ENCODE measurements at places on chromosomes 4 and X.

DNA sequence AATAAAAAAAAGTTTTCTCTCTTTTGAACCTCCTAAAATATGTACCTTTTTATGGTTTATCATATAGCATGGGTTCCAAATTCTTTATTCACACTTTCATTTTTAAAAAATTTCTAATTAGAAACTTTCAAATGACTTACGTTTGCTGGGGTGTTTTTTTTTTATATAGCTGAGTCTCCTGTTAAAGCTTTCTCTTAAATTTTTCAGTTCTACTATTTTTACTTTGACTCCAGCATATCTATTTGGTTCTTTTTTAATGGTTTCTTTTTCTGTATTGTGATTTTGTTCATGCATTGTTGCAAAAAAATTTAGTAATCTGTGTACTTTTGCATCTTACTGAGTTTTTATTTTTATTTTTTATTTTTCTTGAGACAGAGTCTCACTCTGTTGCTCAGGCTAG, 22.3 kb downstream of the ZNF718 start:
- DNase-seq, result no peak

DNA sequence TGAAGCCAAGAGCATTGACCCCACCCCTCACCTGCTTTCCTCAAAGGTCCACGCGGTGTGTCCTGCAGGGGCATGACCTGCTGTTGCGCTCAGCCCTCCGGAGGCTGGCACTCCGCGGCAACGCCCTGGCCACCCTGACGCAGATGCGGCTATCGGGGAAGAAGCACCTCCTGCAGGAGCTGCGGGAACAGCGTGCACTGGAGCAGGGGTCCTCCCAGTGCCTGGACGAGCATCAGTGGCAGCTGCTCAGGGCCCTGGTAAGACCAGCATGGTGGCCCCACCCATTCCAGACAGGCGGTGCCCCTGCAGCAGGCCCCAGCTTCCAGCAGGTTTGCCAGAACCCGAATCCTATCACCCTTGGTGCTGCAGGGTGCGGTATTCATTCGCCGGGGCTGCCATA, 86.0 kb downstream of the EVC start:
- DNase-seq, result no peak

GRCh38 chr4:51880016-51880915, 37.3 kb downstream of the DCUN1D4 start:
- DNase-seq, result no peak

- no peak for DNase-seq
These were observed 6.3 kb downstream of the PRAF2 start for GRCh38 chrX:49067285-49068120.

GRCh38 chr4:187617113-187617512, 378.5 kb upstream of the ZFP42 start:
- DNase-seq, result no peak

- no peak for DNase-seq
These were observed 27.8 kb upstream of the PSAPL1 start for GRCh38 chr4:7462509-7462971.

GRCh38 chr4:174749091-174749490, 80.0 kb downstream of the GLRA3 start:
- DNase-seq, result no peak

GRCh38 chrX:97021680-97022079, 138.0 kb downstream of the RPA4 start:
- no peak for DNase-seq

DNA sequence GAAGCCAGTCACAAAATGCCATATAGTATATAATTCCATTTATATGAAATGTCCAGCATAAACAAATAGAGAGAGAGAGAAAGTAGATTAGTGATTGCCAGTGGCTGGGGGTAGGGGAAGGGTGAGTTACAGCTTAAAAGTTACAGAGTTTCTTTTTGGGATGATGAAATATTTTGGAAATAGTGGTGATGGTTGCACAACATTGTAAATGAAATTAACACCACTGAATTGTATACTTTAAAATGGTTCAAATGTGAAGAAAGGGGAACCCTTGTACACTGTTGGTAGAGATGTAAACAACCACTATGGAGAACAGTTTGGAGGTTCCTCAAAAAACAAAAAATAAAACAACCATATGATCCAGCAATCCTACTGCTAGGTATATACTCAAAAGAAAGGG, 131.2 kb upstream of the GPC4 start:
- DNase-seq, result no peak

GRCh38 chr4:156169861-156170260, 216.2 kb upstream of the CTSO start:
- no peak for DNase-seq

DNA sequence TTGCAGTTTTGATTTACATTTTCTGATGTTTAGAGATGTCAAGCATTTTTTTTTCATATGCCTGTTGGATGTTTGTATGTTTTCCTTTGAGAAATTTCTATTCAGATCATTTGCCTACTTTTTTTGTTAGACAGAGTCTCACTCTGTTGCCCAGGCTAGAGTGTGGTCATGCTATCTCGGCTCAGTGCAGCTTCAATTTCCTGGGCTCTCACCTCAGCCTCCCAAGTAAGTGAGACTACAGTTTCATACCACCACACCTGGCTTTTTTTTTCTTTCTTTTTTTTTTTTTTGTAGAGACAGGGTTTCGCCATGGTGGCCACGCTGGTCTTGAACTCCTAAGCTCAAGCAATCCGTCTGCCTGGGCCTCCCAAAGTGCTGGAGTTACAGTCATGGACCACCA, 291.7 kb downstream of the SLITRK2 start:
- no peak for DNase-seq

DNA sequence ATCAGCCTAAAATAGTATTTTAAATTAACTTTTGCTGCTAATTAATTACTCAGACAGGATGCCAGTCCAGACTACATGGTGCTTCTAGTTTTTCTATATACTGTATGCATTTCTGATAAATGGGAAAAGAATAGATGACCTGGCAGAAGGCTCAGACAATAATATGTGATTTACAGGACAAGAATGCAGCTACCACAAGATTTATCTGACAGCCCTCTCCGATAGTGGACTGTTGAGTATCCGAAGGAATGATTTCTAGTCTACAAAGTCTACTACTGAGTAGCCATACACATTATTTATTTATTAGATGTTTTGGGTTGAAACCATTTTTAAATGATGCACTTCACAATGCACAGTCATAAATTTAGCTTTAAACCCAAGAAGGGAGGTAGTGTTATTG, 212.8 kb downstream of the MAB21L2 start:
- DNase-seq, result no peak

GRCh38 chr4:114040319-114041116, 61.1 kb upstream of the ARSJ start:
- no peak for DNase-seq

DNA sequence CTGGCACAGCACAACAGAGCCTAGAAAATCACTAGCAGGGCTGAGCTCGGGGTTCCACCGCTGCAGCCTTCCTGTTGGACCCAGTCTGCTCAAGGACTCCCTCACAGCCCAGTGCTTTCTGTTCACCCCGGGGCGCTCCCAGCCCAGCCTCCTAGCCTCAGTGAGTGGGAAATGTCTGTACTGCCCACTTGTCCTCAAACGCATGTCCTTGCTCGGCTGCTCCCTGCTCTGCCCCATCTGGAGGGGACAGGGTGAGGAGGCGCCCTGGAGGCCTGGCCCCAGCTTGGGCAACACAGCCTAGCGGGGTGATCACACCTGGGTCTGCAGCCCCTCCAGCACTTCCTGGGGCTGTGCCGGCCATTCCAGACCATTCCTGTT, 11.9 kb upstream of the CCNQ start:
- no peak for DNase-seq

- DNase-seq, result no peak
These were observed 59.9 kb downstream of the RTL9 start for GRCh38 chrX:110418316-110419235.

- no peak for DNase-seq
These were observed 211.7 kb downstream of the ZNF674 start for GRCh38 chrX:46333550-46333949.

DNA sequence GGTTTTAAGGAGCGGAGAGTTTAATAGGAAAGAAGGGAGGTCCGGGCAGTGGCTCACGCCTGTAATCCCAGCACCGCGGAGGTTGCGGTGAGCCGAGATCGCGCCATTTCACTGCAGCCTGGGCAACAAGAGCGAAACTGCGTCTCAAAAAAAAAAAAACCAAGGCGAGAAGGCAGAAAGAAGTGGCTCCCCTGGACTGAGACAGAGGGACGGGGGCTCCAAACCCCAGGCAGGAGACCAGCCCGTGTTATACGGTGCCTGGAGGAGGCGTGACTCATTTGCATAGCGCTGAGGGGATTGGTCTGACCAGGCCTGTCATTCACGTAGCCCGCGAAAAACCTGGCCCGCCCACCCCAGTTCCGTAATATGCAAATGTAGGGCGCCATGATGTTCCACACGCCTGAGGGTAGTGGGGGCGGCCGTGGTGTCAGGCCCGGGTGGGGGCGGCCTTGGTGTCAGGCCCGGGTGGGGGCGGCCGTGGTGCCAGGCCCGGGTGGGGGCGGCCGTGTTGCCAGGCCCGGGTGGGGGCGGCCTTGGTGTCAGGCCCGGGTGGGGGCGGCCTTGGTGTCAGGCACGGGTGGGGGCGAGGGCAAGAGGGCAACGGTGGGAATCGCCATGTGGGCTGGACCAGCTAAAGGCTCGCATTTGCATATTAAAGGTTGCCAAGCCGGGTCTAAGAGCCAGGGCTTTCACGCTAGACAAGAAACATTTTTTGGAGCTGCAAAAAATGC, 2.1 kb downstream of the PLCXD1 start:
- peak; percentile 83 for DNase-seq

- DNase-seq, result peak; percentile 29
These were observed 100.1 kb downstream of the CEP135 start for GRCh38 chr4:56048702-56049431.

- no peak for DNase-seq
These were observed 893 bp downstream of the RLIM start for GRCh38 chrX:74613370-74614092.

DNA sequence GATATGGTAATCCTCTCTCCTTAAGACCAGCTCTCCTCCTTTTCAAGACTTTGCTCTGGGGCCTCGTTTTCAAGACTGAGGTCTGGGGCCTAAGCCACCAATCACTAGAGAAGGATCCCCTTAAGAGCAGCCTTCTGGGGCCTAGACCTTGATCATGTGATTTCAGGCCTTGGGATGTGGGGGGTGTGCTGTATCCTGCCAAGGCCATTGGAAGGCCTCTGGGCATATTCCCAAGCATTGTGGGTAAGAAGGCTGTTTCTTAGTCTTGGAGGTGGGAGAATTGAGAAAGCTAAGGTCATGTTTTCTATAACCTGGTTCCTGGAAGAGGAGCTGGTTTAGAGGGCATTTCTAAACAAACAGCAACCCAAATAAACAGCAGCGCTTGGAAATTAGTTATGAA, 12.1 kb downstream of the TMEM164 start:
- DNase-seq, result no peak

GRCh38 chrX:49053223-49054072, 5.4 kb upstream of the CCDC120 start:
- DNase-seq, result peak; percentile 67

GRCh38 chrX:66622209-66622608, 16.7 kb downstream of the EDA2R start:
- no peak for DNase-seq

- no peak for DNase-seq
These were observed 393.4 kb downstream of the PABPC4L start for GRCh38 chr4:133808151-133808550.

DNA sequence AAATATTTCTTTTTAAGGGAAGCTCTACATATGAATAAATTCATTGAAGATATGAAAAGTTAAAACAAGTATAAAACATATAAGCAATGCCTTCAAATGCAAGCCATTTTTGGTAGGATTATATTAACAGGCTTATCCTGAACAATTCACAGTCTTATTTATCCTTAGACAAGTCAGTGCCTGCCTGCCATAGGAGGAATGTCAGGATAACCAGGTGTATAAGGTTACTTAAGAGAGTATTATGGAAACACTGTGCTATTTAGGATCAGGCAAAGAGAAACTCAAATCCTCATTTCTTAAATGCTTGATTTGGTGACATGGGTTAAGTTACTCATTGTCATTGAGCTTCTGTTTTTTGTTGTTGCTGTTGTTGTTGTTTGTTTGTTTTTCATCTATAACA, 2029.9 kb upstream of the AGA start:
- DNase-seq, result no peak

DNA sequence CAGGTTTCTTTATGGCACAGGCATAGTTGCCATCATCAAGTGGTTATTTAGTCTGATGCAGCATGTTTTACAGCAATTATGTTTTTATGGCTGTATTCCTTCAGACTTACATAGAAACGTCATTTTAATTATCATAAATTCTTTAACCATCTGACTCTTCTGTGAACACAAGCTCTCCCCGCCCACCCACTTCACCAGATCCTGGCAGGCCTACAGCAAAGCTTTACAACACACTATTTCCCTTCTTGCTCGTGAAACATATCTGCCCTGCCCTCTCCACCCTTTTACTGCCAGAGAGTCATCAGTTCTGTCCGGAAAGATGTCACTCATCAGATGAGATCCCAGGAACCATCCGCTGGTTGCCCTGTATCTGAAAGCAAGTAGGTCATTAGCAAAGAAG, 120.5 kb downstream of the HS6ST2 start:
- no peak for DNase-seq

- no peak for DNase-seq
These were observed 19.0 kb downstream of the MAGEC2 start for GRCh38 chrX:142186103-142186502.

DNA sequence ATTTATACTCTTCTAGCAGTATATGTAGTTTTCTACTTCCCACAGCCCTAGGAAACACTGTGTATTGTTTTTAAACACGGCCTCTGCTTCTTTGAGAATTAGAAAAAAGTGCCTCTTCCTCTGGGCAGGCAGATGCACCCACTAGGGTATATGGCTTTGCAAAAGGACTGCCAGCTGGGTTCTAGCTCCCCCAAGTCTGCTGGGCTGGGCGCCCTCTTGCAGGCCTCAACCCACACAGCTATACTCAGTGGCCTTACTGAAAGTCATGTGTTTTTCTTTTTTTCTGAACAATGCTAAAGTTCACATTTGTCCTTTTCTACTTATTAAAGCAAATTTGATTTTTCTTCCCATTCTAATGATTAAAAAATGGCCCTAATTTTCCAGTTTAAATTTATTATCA, 35.5 kb upstream of the BMPR1B start:
- no peak for DNase-seq

GRCh38 chr4:109589119-109589518, 29.1 kb downstream of the MCUB start:
- DNase-seq, result no peak

- DNase-seq, result no peak
These were observed 12.2 kb downstream of the CLNK start for GRCh38 chr4:10672379-10672778.

DNA sequence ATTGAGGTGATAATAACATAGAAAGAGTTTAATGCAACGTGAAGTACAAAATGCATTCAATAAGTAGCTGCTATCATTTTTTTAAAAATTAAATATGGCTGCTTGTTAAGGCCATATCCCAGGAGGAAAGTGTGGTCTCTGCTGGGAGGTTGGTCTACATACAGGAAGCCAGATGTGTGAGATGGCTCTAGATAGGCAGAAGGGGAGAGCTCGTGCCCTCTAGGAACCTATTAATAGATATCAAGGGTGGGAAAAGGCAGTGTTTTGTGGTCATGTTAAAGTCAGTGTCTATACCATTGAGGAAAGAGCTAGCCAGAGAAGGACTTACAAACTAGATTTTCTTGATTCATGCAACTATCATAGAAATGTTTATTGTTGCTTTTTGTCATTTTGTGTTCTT, 140.5 kb downstream of the KLHL8 start:
- no peak for DNase-seq

GRCh38 chr4:165308606-165309005, 18.9 kb upstream of the MSMO1 start:
- no peak for DNase-seq

- DNase-seq, result no peak
These were observed 45.1 kb downstream of the ZGRF1 start for GRCh38 chr4:112591593-112591992.

GRCh38 chr4:80137631-80138030, 59.7 kb upstream of the PRDM8 start:
- no peak for DNase-seq

All from activated T-cell treated with anti-CD3 and anti-CD28 coated beads, Interleukin-2, amount 50 U/mL, for 1 hour (primary cell).